SJSA1 (cell line): ENCODE measurements at places on chromosomes 3 and 15.

DNA sequence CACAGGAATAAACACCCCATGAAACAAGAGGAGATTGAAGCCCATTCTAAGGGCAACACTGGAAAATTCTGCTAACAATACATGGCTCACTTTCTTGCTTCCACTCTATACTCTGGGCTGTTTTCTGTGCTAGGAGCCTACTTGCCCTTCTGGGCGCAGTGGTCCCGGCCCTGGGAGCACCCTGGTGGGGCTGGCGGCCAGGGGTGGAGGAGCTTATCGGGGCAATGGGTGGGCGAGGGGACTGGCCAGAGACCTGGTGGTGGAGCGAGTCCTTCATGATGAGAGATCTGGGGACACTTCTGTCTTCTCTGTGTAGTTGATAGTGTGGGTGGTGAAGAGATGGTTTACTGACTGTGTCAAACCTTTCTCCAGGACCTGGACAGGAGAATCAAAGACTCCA lies 1128.5 kb downstream of the TBL1XR1 start:
- no peak for DNase-seq

DNA sequence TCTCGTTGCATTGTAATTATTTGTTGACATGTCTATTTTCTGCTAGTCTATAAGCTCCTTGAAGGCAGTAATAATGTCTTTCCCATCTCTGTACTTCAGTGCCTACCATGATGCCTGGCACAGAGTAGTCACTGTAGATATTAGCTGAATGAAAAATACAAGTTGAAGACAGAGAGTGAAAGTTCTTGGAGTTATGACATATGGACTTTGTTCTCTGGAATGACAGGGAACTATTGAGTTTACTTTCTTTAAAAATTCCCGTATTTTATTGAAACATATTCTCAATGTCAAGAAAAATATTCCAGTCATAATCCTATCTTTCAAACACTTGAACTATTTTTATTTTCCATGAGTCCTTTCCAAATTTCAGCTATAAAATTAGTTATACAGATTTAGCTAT lies 3.0 kb downstream of the BLM start:
- DNase-seq = no peak

DNA sequence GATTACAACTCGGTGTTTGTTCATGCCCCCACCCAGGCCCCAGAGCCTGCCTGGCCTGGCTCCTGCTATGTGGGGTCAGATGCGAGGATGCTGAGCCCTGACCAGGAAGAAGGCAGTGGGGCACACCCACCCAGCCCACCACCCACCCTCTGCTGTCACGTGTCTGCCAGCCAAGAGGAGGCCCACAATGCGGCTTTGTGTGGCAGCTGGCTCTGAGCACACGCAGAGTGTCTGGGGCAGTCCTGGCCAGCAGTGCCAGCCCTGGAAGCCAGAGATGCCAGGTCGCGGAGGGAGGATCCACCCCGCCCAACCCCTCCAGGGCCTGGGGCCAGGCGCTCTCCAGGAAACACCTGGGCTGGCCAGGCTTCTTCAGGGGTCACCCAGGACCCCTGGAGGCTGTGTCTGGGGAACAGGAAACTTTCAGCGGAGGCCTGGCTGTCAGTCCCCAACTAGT lies 26.4 kb upstream of the KLF13 start:
- DNase-seq = no peak

DNA sequence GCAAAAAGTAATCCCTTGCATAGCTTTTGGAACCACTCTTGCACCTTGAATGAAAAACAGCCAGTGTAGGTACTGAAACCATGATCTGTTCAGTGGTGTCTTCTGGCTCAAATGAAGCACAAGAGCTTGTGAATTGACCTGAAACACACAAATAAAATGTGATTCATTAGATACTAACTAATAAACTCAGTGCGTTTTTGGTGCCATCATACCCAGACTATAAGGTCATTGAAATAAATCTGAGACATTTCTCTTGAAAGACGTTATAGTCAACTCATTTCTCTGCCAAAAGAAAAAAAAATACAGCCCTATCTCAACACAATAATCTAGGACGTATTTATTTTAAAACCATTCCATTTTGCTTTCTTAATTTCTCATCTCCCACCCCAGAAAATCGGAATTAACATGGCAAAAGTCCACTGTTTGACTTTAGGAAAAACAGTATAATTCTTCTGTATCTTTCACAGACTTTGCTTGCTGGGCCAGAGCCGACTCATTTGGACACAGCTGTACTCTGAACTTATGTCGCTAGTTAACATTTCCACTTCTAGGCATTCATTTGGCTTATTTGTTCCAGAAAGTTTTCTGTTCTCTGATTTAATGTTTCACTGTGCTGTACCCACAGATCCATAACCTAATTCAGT lies 284.9 kb upstream of the TBL1XR1 start:
- DNase-seq = no peak

GRCh38 chr3:161821591-161821990 lies 325.0 kb downstream of the OTOL1 start:
- DNase-seq = no peak

GRCh38 chr3:142664311-142664710 lies 59.5 kb upstream of the TRPC1 start:
- no peak for DNase-seq

DNA sequence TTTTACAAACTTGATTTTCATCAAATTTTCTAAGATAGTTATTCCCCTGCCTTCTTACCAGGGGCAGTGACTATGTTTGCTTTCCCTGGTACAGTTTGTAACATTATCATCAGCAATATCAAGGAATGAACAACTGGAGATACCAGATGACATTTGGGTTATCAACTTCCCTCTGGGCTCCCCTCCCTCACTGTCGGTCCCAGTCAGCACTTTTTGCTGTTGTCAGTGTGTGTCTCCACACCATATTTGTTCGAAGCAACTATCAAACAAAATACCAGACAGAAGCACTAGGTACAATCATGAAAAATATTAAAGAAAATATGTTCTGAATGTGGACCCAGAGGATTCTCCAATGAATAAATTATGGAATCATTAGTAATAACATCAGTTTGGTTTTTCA lies 75.3 kb downstream of the PLOD2 start:
- DNase-seq = no peak

- no peak for DNase-seq
Measured at GRCh38 chr3:157126365-157126764, 33.6 kb downstream of the CCNL1 start.

GRCh38 chr3:64865839-64866570 lies 178.2 kb upstream of the ADAMTS9 start:
- no peak for DNase-seq

GRCh38 chr15:66285533-66286280 lies 7.7 kb upstream of the DIS3L start:
- DNase-seq = no peak

GRCh38 chr3:47762233-47762632 lies 19.5 kb downstream of the SMARCC1 start:
- DNase-seq = no peak

GRCh38 chr3:65674226-65674625 lies 364.5 kb downstream of the MAGI1 start:
- DNase-seq = no peak

GRCh38 chr15:57144448-57144847 lies 226.0 kb downstream of the TCF12 start:
- no peak for DNase-seq

DNA sequence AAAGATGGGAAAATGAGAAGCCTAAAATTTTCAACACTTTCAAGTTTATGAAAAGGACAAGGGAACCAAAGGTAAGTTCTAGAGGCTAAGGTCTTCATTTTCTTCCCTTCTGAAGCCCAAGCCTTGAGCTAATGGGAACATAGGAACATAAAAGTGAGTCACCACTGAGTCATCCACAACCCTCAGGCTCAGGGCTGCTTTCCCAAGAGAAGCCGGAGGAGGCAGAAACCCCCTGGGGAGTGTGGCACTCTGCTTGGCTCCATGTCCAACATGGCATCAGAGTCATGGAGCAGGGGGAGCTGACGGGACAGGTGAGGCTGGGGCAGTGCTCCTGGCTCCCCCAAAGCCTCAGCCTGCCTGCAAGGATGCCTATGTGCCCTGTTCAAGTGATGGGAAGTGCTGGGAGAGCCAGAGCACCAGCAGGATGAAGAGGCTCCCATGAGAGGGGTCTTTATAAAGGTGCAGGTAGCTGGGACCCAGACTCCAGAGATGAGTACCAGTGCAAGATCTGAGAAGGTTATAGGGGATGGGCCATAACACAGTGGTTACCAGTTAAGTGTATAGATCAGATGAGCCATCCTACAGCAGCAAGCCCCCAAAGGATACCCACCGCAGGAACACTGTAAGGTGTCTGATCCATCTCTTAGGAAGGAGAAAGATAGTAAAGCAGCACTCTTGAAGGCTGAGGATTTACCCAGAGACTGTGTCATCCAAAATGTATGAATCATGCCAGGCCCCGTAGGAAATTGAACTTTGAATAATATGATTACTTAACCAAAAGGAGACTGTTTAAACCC lies 31.8 kb upstream of the RYR3 start:
- peak; percentile 75 for DNase-seq

DNA sequence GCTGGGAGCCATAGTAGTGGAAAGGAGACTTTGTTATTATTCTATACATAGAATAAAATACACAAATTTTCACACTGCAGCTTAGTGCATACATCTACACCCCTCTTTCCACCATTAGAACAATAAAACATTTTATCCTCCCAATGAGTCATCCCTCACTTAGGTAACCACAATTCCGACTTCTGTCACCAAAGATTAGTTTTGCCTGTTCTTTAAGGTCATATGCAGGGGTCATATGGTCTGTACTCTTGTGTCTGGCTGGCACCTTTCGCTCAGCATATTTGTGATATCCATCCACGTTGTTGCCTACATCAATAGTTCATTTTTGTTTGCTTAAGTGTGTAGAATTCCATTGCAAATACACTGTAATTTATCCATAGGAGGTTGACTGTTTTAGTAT lies 399.4 kb downstream of the SHQ1 start:
- peak; percentile 48 for DNase-seq

GRCh38 chr3:45991341-45991740 lies 4.3 kb downstream of the FYCO1 start:
- no peak for DNase-seq

DNA sequence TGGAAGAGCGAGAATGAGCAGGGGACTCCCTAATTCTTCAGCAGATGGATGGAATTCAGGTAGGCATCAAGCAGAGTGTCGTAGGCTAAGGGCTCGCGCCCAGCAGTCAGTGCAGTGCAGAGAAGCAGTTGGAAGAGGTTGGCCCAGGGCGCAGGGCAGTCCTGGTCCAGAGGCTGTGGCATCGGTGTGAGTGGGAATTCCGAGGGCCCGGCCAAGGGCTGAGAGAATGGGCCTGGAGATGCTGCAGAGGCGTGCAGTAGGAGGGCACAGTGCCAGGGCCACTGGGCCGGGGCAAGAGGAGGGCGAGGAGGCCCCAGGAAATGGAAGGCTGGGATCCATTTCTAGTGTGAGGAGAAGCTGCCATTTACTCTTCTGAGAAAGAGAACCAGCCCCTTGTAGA lies 74.4 kb downstream of the AAGAB start:
- DNase-seq = no peak

DNA sequence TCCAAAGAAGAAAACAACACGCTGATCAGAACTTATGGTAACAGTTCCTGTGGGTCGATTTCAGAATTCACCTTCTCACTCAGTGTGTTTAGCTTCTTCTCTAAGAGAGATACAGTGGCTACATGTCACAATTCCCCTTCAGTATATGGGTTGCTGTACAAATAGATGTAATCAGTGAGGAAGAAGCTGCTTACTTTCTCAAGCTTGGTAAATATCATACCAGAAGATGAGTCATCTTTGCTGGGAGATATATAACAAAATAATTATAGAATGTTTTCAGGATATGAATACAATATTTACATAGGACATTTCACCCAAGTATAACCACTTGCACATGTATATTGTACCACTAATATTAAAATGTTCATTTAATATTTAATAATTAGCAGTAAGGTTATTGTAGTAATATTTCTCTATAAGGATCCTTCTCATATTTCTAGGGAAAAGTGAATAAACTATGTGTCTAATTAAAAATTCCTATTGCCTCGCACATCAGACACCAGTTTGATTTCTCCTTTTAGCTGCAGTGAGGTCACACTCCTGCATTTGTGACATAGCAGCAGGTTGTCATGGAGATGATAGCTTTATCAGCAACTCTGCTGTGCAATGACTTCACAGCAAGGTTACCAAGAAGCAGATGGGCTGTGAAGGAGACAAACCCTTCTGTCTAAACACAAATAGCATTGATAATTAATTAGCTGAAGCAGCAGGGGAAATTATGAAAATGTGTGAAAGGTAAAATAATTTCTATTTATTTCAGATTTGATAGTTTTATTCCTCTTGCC lies 211.4 kb downstream of the TUSC7 start:
- no peak for DNase-seq

DNA sequence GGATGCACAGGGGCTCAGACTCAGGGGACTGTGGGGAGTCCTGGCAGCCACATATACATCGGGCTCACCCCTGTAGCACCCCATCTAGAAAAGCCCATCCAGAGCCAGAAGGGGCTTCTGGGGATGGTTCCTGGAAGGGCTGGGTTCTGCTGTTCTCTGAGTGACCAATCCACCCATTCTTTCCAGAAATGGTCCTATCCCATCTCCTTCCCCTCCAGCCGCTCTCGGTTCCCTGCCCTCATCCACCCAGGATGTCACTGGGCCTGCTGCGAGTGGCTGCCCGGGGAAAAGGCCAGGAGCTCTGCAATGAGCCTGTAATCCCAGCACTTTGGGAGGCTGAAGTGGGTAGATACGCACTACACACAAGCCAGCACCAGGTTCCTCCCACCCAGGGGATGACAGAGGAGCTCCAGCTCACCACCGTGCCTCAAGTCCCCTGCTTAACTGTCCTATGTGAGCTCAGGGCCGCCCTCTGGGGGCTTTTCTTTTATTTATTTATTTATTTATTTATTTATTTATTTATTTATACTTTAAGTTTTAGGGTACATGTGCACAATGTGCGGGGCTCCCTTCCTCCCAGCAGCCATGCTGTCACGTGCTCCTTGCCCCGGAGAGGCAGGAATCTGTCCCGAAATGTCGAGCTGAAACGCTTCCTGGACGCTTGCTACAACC lies 13.6 kb upstream of the CSK start:
- no peak for DNase-seq

DNA sequence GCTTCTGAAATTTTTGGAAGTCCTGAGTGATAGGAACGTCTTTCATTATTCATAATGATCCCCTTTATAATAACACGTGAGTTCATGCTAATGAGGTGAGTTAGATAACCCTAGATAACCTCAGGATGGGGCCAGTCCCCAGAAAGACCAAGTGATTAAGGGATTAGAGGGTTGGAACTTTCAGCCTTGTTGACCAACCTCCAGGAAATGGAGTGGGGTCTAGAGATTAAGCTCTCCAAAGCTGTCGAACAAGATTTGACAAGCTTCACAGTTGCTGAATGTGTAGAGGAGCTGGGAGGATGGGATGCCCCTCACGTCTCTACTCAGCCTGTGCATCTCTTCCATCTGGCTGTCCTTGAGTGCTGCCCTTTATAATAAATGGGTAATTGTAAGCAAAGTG lies 107.1 kb downstream of the ZMAT3 start:
- DNase-seq = no peak

GRCh38 chr3:142310439-142310838 lies 85.1 kb upstream of the GK5 start:
- no peak for DNase-seq

GRCh38 chr3:185680231-185680630 lies 94.1 kb downstream of the SENP2 start:
- DNase-seq = no peak

- DNase-seq = no peak
Measured at GRCh38 chr3:128354788-128355542, 111.7 kb downstream of the DNAJB8 start.
